ENCODE measurements at places on chromosomes 2 and 18.

DNA sequence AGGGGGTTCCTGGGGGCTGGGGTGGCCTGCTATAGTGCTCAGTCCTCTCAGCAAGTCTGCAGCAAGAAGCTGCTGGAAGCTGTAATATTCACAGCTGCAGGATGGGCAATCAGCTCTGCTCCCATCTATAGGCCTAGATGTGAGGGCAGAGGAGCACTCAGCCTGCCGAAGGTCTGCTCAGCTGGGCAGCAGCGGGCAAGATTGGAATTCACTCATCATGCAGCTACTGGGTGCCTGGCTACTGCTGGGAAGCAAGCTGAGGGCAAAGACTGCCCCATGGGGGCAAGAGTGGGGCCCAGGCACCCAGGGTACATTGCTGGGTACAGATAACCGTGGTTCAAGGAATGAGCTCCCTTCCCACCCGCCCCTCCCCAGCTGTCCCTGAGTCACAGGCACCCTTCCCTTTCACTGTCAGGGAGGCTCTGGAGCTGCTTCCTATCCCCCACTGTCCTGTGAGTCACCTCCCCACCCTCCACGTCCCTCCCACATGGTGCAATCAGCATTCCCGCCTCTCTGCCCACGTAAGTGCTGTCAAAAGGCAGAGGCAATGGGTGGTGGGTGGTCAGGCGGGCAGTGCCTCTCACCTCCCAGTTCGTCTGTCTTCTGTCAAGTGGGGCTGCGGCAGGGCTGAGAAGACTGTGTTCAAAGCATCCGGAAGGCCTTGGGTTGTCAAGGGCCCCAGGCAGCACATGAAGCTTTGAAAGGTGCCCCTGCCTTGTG is 169.2 kb downstream of the TRIM43 start:
- no peak for DNase-seq

- no peak for DNase-seq
Measured at GRCh38 chr2:33903215-33903614, 304.1 kb upstream of the FAM98A start.

GRCh38 chr2:98269274-98269673 is 77.0 kb upstream of the CNGA3 start:
- no peak for DNase-seq

DNA sequence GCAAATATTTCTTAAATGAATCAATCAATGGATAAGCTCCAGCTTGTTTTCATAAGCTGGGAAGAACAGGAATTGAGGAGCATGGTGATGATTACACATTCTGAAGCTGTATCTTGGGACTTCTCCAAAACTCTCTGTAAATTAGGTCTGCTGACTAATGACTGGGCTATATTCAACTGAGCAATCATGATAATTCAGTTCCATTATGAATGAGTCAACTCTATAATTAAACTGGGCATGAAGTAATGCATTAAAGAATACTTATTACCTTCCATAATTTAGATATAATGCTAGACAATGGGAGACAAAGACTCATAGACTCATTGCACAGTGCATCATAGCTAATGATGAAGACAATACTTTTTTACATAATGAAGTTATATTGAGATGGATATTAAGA is 207.4 kb downstream of the CBLN2 start:
- no peak for DNase-seq

DNA sequence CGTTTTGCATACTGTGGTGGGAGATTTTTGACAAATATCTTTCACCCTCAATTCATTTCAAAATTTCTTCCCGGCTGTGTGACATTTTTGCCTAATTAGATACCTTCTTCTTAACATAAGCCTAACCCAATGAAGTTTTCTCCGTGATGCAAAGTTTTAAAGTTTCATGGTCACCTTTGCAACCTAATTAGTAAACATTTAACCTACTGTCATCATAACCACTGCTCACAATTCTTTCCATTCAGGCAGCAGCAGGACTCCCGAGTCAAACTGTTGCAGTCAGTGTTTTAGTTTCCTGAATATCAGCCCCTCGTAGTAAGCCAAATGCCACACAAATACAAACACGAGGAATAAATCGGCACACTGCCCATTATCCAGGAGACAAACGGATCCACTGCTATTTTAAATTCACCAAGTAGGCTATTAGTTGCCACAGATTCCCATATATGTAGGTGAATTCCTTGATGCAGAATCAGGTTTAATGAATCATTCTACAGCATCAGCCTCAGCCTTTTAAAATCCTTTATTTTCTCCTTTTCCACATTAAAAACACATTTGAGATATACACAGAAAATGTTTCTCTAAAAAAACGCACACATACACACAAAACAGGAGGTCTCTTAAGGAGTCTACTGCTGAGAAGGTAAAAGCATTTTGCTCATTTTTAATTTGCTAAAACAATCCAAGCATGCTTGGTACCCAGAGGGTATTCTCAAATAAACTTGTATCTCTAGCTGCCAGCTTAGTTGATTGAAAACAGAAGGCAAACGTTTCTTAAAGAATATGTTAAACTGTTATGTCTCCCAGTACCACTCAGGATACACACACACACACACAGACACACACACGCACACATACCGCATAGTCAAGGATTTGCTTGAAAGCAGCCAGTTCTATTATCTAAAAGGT is 106.5 kb upstream of the KCTD1 start:
- DNase-seq: no peak

- no peak for DNase-seq
Measured at GRCh38 chr2:157447031-157447430, 3.1 kb upstream of the CYTIP start.

DNA sequence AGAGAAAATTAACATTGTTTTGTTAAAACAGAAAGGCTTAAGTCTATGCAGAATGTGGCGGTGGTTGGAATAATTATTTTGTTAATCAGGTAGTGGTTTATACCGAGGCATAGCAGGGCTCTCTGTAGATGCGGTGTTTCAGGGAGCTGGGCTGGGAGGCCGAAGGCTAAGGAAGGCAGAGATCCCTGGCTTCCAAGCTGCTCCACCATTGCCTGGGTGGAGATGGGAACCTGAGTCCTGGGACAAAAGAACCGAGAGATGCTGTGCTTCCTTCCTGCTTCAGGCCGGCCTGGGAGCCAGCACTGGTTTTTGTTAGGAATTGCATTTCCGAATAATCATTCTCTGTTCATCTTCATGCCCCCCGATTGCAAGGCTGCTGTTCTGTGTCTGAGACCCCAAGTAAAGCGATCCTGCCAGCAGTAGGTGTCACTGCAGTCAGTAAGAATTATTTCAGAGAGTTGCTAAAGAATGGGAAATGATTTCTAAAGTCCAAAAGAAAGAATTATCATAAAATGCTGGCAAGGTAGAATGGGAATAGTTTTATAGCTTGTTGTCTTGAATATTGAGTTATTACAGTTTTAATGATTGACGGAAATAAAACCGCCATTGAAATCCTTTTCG is 824.9 kb downstream of the GALR1 start:
- no peak for DNase-seq

DNA sequence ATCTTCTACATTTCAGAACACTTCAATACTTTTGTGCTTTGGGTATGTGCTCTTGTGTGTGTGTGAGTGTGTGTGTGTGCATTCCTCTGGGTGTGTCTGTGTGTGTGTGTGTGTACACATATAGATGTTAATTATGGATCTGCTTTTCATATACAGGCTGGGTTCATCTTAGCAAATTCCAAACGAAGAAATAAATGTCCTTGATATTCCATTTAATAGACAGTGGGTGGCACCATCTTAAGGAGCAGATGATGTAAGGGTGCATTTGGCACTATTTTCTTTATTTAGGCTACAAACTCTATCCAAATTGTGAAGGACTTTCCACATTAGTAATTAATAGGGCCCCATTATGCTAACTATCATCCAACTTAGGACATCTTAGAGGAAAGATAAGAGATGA is 425.8 kb upstream of the POU3F3 start:
- DNase-seq: no peak

GRCh38 chr18:49050452-49050851 is 99.7 kb upstream of the SMAD7 start:
- DNase-seq: no peak

DNA sequence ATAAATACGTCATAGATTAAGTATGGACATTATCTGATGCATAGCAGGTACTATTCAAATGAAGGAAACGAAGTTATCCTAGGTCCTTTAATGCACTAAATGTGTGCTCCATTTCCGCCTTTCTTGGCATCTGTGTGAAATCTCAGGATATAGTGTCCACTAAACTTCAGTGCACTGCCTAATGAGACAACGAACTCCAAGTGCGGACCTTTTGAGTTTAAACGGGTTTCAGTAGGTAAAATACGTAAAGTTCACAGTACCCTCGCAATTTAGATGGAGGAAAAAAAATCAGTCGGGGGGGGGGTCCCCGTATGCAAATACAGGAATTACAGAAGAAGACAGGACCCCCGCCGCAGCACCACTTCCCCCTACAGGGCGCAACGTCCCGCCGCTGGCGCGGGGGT is 729 bp upstream of the REL start:
- no peak for DNase-seq

- DNase-seq: no peak
Measured at GRCh38 chr2:9380702-9381628, 42.4 kb downstream of the ITGB1BP1 start.

DNA sequence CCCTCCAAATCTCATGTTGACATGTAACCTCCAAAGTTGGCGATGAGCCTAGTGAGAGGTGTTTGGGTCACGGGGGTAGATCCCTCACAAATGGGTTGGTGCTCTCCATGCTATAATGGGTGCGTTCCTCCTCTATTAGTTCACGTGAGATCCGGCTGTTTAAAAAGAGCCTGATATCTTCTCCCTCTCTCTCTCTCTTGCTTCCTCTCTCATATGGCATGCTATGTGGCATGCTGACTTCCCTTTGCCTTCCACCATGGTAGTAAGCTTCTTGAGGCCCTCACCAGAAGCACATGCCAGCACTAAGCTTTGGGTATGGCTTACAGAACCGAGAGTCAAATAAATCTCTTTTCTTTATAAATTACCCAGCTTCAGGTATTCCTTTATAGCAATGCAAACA is 39.2 kb downstream of the C2orf76 start:
- no peak for DNase-seq

DNA sequence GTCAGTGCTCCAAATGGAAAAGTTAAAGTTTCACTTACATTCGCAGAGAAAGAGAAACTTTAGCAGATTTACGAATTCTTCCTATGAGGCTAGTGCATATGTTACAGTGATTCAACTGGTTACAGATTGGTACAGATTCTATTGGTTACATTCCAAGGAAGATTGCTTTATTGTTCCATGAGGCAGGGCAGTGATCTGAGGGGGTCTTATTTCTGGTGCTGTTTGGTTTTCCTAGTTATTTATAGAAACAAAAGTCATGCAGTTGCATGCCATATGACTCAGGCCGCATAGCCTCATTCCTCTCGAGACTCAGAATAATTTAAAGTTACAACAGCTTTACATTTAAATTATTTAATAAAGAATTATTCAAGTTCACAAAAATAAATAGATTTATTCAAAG is 385.4 kb upstream of the SYT4 start:
- DNase-seq: no peak

DNA sequence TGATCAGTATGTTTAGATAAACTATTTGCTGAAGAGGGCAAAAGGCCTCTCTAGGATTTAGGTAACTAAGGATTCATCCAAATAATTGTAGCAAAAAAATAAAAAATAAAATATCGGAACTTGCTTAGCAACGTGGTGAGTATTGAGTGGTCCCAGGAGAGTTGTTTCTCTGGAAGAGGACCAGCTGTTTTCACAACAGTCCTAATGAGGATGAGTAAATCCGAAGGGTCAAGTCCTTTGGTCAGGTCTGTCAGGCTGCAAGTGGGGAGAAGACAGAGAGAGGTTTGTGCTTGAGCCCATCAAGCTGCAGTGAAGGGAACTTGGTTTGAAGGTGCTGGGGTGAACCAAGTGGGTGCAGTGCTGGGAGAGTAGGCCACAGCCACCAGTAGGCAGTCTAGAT is 539.2 kb downstream of the SLC4A3 start:
- no peak for DNase-seq

DNA sequence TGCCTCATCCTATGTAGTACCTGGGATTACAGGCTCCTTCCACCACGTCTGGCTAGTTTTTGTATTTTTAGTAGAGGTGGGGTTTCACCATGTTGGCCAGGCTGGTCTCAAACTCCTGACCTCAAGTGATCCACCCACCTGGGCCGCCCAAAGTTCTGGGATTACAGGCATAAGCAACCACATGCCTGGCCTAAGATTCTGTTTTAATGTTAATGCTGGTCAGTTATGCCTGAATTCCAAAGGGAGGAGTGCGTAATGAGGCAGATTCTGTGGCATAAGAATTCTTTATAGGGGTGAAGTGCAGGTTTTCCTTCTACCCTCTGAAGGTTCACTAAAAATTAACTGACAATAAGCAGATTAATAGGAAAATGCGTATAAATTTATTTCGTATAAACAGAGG is 1343.8 kb upstream of the LRRTM1 start:
- DNase-seq: no peak

GRCh38 chr2:8662239-8662879 is 19.5 kb upstream of the ID2 start:
- DNase-seq: no peak

DNA sequence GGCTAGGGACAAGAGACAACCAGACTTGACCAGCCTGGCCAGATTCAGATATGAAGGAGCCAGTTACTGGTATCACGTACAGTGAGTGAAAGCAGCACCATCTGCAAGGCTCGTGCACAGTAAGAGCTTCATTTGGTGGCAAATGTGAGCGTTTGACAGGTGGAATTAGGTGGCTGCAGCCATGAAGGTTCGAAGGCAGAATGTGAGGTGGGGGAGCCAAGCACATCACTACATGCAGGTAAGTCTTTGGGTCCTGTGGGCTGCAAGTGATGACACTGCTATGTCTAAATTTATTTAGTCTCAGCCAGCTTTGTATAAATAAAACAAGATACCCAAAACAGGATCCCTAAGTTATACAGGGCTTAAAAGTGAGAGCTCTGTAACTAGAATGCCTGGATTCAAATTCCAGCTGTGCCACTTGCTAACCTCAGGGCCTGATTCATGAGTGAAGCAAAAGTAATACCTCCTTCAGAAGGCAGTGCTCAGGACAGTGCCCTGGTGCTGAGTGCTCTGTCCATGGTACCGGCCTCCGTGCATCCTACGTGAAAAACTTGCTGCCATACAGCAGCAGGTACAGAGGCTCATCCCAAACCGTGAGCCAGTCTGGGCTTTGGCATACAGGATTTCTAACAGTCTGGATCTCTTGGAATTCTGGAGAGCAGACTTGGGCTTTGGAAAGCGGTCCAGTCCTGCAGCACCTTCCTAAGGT is 18.6 kb downstream of the DDX18 start:
- DNase-seq: no peak

DNA sequence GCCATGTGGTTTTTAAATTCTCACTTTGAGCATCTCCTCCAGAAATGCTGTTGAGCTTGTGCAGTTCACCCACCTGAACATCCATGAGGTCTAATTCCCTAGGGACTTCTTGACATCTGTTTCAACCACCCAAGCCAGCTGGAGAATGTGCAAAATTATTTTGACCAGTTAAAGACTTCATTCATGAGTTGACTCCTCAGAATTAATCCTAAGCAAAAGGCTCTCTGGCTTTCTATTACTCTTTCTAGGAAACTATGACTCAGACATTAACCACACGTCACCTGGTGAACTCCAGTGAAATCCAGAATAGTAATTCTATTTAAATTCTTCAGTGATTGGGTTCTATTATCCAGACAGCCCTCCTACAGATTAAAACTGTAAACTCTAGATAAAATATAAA is 247.5 kb downstream of the NBAS start:
- no peak for DNase-seq
